Fibroblast of upper back skin (primary cell): ENCODE measurements at places on chromosomes 3 and 15.

DNA sequence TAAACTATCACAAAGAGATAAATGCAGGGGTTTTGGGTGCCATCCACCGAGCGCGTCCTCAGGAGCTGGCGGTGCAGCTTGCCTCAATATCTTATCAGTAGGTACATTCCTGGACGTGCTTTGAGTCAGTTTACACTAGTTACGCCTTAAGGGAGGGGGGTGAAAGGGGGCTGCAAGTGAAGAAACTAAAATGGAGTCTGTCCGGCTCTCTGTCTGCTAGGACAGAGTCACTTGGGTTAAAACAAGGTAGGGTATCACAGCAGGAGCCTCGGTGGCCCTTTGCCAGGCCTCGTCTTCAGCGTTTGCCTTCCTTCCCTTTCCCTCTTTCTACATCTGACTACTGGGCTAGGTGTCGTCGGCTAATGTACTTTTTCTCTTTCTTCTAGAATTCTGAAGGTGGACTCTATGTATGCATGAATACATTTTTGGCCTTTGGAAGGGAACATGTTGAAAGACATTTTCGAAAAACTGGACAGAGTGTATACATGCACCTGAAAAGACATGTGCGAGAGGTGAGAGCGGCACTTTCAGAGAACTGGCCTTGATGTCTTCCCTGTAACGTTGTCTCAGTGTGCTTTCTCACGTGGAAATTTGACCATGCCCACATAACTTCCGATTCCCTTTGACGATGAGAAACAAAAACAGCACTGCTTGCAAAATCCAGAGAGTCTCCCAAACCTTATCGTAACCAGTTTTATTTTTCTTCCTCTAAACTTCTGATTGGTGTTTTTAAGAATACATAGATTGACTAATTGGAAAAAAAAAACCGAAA, 28.8 kb downstream of the USP13 start:
- peak; percentile 28 for DNase-seq

DNA sequence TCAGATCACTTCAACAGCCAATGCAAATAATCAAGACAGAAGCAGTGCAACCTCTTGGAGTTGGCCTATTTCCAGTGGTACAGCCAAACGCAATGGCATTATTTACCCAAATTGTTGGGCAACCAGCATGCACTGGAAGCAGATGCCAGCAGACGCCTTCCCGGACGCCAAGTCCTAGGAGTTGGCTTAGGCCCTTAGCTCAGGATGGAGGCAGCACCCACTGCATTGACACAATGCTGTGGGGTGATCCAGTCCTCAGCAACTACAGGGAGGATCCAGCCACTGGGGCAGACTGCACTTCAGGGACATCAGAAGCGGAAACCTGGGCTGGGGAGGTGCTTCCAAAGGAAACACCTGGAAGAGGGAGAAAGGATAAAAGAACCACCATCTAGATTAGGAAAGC, 290.4 kb downstream of the FAM43A start:
- DNase-seq, result no peak

DNA sequence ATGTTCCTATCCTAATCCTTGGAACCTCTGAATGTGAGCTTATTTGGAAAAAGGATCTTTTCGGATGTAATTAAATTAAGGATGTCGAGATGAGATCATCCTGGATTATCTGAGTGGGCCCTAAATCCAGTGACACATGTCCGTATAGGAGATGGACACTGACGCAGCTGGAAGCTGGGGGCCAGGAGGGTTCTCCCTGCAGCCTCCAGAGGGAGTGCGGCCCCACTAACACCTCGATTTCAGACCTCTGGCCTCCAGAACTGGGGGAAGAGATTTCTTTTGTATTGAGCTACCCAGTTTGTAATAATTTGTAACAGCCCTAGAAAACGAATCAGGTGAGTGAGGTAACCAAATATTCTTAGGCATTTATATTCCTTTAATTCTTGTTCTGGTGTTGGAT, 2.5 kb downstream of the DNAJB8 start:
- DNase-seq, result no peak

DNA sequence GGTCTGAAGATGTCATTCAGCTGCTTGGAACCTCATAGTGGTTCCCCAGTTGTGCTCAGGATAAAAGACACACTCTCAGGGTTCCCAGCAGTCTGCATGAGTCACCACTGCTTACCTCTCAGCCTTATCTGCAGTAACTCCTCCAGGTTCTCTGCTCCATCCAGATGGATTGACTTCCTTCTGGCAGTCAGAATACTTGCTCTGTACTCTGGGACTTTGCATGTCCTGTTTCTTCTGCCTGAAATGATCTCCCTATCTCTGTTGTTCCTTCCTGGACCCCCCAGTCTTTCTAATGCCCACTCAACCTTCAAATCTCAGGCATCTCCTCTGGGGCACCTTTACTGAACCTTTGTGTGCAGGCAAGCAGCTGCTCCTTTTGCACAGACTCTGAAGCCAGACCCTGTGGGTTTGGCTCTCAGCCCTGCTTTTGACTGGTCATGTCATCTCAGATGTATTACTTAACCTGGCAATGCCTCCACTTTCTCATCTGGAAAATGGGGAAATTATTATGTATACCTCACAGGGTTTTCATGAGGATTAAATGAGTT, 38.4 kb downstream of the ITPR1 start:
- DNase-seq, result peak; percentile 4

- no peak for DNase-seq
Measured at GRCh38 chr15:96869122-96869521, 538.6 kb downstream of the NR2F2 start.

GRCh38 chr15:22904736-22905135, 66.3 kb downstream of the NIPA2 start:
- no peak for DNase-seq

GRCh38 chr15:34655326-34655725, 71.9 kb upstream of the GOLGA8B start:
- DNase-seq, result no peak

- no peak for DNase-seq
Measured at GRCh38 chr3:45939341-45939771, 3.9 kb upstream of the CXCR6 start.

DNA sequence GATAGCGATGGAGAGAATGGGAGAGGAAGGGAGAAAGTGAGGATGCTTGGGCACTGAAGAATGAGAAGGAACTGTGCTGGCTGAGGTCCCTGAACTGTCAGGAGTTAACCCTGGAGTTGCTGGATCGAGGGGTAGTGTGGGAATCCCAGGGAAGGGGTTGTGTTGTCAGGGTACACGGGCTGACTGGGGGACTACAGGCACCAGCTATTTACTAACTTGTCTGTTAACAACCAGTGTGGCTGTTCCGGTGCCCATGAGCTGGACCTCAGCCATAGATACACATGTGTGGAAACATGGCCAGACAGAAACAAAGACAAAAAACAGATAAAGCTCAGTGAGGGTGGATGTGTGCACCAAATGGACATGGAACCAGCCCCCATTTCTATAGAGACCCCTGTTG, 55.1 kb downstream of the GASK1A start:
- no peak for DNase-seq

DNA sequence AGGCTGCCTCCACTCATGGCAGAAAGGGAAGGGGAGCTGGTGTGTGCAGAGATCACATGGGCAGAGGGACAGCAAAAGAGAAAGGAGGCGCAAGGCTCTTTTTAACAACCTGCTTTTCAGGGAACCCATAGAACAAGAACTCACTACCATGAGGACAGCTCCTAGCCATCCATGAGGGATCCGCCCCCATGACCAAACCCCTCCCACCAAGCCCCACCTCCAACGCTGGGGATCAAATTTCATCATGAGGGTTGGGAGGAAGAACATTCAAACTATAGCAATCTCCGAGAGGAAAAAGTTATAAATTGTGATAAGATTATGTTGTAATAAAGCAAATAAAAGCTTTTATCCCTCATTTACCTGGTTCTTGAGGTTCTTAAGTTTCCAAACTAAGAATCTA, 84.7 kb upstream of the LMCD1 start:
- DNase-seq, result peak; percentile 33

- DNase-seq, result no peak
Measured at GRCh38 chr3:57354768-57355167, 62.3 kb upstream of the ASB14 start.

DNA sequence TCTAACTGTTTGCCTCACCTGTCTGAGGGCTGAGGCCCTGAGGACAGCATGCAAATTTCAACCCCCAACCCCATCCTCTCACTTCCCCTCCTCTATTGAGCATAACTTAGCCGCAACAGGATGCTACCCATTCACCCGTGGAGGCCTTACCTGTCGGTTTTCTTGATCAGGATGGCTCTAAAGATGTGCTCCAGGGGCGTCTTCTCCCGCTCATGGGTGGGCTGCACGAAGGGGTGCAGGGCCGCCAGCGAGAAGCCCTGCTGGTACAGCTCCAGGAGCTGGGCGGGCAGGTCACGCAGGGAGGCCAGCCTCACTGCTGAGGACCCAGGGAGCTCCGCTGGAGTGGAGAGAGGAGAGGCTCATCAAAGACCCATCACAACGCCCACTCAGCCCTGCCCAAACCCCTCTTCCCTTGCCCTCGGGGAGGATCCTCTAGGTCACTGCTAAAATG, 79.8 kb downstream of the RFTN1 start:
- no peak for DNase-seq
